ENCODE measurements at places on chromosomes 3 and 15.

GRCh38 chr15:38050529-38051448 is 116.3 kb downstream of the TMCO5A start:
- DNase-seq, result no peak

GRCh38 chr3:15803921-15804320 is 6.1 kb upstream of the ANKRD28 start:
- no peak for DNase-seq

DNA sequence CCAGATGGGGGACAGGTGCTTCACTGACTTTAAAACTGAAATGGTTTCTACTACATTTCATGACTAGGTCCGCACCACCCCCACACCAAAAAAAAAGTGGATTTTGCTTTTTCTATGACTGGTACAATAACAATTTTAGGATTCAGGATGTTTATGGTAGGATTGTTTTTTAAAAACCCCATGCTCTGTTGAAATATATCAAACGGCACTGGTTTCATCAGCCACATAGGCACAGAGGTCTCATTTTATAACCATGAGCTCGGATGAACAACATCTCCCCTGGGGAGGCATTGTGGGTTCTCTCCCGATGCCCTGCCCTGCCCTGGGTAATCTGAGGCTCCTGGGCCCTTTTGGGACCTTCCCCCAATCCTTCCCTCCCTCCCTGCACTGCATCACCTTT is 202.7 kb upstream of the KBTBD8 start:
- no peak for DNase-seq

DNA sequence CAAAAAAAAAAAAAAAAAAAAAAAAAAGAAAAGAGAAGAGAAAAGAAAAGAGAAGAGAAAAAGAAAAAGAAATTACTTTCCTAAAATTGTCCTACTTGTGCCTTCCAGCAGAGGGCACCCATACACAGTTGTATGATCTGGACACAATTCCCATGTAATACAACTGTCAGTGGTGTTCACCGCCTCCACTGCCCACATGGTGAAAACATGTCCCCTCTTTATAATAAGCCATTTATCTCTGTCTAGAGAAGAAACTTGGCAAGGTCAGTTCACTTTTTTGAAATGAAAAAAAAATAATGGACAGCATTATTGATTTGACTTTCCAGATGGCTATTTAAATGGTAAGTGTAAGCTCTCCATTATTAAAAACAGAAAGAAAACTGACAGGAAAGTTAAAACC is 459.4 kb downstream of the GBE1 start:
- peak; percentile 51 for DNase-seq

DNA sequence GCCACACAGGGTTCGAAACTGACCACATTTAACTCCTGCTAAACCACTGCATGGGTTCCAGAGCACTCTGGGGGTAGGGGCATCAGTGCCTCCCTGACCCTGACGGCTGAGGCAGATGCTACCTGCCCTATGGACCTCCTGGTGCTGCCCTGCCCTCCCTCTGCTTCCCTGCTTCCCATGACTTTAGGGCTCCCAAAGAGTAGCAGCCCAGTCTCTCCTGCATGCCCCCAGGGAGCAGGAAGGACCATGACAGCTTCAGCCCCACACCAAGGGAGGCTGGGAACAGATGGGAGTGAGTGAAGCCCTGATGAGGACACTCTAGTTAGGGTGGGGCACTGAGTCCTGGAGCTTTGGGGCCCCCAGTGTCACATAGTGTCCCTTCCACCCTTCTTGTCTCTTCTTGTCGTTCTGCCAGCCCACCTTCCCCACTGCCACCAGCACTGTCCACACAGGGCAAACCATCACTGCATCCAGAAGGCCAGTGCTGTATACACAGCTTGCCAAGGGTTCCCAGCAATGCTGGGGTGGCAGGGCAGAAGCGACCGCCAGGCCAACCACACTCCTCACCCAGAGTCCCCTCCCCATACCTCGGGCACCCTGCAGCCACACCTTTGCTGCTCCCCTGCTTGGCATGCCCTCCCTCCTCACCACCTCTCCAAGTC is 31.0 kb downstream of the SRPRB start:
- DNase-seq, result no peak

- DNase-seq, result no peak
These were observed 504.2 kb upstream of the PROK2 start for GRCh38 chr3:72288955-72289691.

GRCh38 chr3:190443257-190443656 is 6.4 kb downstream of the TMEM207 start:
- DNase-seq, result no peak

DNA sequence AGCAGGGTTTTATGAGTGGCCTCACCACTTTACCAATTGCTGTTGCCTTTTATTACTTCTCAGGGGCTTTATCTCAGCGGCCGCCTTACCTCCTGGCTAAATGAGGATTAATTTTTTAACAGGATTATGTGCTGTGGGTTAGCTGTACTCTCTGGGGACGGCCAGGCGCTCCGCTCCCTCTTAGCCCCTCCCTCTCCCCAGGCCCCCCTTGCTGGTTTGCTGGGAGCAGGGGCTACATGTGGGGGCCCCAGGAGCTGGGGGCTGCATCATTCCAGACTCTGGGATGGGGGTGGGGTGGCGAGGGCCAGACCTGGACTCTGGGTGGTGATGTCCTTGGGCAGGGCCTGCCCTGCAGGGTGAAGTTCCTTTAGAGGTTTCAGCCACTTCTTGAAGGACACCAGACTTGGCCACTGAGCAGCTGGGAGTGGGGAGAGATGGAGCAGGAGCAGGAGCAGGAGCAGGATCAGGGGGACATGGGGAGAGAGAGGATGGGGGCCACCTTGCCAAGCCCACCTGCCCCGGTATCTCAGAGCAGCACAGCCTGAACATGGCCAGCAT is 196.1 kb downstream of the GOLGA6L6 start:
- no peak for DNase-seq

- peak; percentile 58 for DNase-seq
These were observed 49.4 kb upstream of the FMN1 start for GRCh38 chr15:33243869-33244268.

DNA sequence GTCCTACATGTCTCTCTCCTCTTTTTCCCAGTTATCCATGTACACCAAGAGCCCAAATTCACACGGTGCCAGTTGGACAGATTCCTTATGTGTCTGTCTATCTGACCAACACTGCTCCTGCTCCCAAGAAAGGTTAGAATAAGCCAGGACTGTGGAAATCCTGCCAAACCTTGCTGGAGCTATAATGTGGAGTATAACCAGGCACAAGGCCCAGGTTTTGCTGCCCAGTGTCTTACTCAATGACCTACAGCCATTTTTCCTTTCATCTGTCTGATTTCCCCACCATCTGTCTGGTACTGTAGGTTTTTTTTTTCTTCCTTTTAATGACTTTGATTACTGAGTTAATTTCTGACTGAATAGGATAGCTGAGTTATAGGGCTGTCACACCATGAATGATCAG is 26.5 kb upstream of the MINDY4B start:
- no peak for DNase-seq

DNA sequence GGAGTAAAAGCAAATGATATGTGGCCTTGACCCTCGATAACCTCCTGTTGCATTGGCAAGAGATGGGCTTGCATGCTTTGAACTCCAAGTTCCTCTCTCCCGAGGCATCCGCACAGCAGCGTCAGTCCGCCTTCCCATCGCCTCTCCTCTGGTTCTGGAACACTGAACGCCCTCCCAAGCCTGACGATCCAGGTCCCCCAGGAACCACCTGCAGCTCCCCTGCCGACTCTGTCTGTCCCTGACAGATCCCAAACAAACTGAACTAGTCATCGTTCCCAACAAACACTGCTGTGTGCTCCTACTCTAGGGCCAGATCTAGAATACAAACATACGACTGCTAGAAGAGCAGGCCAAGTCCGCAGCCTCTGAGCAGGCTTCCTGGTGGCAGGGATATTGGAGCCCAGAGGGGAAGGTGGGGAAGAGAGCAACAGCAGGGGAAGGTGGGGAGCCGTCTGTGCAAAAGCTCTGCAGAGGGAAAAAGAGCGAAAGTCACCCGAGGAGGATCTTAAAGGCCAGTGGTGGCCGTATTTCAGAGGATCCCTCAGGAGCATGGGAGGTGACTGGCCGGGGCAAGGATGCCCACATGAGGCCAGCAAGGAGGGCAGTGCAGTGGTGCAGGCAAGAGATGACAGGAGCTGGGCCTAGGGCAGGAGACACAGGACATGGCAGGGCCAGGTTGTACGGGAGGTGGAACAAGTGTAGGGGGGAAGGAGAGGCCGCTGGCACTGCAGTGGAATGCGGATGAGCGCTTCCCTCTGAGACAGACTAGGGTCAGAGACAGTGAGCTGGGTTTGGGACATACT is 50.8 kb downstream of the PCSK6 start:
- DNase-seq, result no peak

- peak; percentile 86 for DNase-seq
These were observed 533.7 kb upstream of the ATP11B start for GRCh38 chr3:182259579-182259978.

GRCh38 chr3:133838296-133838789 is 32.7 kb downstream of the SRPRB start:
- DNase-seq, result no peak

- no peak for DNase-seq
These were observed 2.7 kb upstream of the PLCL2 start for GRCh38 chr3:16881896-16882630.

- no peak for DNase-seq
These were observed 286.6 kb upstream of the ADAMTS9 start for GRCh38 chr3:64974401-64974800.

GRCh38 chr3:197168606-197169005 is 129.8 kb downstream of the DLG1 start:
- DNase-seq, result peak; percentile 67

DNA sequence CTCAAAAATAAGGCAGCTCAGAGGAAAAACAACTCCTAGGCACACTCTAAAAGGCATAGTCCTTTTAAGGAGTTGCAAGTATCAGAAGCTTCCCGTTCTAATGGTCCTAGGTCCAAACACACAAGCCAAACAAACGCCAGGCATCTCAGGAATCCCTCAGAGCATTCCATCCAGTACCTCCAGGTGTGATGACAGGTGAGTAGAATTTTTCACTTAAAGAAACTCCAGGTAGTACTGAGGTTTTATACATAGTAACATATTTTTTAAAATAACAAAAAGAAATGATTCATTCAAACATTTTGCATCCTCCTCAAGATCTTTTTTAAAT is 1092.3 kb downstream of the TUSC7 start:
- DNase-seq, result no peak

DNA sequence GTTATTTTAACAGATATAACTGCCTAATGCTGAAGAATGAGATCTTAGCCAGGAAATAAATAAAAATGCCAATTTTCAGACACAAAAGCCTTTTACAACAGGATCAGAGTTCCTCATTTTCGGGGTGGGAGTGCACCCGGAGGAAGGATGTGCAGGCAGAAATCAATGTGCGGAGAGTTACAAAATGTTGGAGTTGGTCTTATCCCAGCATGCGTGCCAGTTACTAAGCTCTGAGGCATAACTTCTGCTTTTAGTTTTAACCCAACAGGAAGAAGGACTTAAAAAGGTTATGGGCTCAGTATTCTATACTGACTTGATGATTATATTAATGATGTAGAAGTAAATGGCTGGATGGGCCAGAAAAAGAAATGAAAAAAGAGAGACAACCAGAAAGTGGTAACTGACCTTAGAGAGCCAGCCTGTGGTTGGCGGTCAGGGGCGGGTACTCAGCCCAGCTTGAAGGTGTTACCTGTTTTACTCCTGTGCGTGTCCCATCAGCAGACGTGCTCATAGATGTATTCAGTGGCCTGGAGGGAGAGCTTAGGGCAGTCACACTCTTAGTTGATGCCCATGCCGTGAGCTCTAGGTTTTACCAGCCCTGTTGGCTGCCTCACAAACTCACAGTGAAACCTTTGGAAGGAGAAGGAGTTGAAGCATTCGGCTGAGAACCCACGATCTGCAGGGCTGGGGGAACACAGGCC is 164.7 kb downstream of the SV2B start:
- DNase-seq, result no peak

DNA sequence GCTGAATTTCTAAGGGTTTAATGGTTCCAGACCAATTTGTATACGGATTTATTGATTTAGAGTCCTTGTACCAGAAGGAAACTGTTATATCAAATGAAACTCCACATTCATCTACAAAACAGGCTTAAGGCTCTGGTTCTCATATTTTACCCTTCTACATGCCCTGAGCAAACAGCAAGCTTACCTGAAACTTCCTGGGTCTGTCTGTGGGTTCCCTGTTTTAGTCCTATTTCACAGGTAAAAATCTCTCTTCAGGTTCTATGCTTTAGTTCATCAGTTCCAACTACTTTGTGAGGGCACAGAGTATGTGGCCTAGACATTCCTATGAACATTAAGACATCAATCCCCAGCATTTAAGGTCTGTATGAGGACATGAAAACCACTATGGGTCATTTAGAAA is 57.7 kb downstream of the RFX7 start:
- DNase-seq, result no peak

- peak; percentile 91 for DNase-seq
These were observed 26.7 kb downstream of the SCG3 start for GRCh38 chr15:51708013-51708412.

GRCh38 chr3:42741796-42742195 is 31.3 kb downstream of the CCDC13 start:
- DNase-seq, result no peak

DNA sequence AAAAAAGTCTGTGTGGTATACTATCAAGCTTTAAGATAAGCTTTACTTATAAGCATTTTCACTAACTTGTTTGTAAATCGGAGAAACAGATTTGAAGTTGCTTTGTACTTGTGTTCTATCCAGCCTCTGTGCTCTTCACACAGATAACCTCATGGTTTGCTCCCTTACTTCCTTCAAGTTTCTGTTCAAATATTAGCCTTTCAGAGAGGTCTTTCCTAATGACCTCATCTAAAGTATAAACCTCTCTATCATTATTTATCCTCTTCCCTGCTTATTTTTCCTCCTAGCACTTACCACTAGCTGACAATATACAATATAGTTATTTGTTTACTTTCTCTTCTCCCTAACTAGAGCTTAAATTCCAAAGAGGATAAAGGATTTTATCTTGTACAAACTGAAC is 180.0 kb downstream of the CBLB start:
- peak; percentile 85 for DNase-seq
